ENCODE measurements at places on chromosomes 5 and 9. TPM values are rescaled to one million over a fixed set of nuclear protein-coding genes. Genes with fewer than 3 reads are reported as not detected.

DNA sequence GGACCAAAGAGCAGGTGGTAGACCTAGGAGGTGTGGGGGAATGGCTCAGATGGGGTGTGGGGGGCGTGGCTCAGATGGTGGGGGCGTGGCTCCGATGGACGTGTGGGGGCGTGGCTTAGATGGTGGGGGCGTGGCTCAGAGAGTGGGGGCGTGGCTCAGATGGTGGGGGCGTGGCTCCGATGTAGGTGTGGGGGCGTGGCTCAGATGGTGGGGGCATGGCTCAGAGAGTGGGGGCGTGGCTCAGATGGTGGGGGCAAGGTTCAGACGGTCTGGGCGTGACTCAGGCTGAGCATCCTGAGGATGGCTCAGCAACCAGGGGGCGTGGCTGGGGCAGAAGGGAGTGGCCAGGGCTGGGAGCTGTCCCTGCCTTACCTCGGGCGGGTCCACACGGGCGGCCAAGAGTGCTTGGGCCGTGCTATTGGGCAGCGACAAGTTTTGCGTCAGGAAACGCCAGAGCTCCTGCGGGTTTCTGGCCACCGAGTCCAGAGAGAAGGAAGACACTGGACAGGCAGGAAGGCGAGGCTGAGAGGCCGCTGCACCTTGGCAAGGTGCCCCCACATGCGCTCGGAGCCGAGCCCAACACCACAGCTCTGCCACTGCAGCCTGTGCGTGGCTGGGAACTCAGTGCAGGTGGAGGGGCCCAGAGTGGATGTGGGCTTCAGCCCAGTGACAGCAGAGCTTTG lies 5.9 kb downstream of the ABCA2 start:
- H3K4me1 ChIP-seq, result peaks cover 10% of the 10 kb centered on the region
- no peak overlapping the region for H3K27ac ChIP-seq
- no peaks in the 10 kb centered on the region for H3K27me3 ChIP-seq
- no peaks in the 10 kb centered on the region for H3K36me3 ChIP-seq

GRCh38 chr5:33398501-33398900 lies 42.3 kb upstream of the TARS1 start:
- no peak overlapping the region for H3K4me3 ChIP-seq
- H3K27me3 ChIP-seq, result no peaks in the 10 kb centered on the region
- no peak for DNase-seq

DNA sequence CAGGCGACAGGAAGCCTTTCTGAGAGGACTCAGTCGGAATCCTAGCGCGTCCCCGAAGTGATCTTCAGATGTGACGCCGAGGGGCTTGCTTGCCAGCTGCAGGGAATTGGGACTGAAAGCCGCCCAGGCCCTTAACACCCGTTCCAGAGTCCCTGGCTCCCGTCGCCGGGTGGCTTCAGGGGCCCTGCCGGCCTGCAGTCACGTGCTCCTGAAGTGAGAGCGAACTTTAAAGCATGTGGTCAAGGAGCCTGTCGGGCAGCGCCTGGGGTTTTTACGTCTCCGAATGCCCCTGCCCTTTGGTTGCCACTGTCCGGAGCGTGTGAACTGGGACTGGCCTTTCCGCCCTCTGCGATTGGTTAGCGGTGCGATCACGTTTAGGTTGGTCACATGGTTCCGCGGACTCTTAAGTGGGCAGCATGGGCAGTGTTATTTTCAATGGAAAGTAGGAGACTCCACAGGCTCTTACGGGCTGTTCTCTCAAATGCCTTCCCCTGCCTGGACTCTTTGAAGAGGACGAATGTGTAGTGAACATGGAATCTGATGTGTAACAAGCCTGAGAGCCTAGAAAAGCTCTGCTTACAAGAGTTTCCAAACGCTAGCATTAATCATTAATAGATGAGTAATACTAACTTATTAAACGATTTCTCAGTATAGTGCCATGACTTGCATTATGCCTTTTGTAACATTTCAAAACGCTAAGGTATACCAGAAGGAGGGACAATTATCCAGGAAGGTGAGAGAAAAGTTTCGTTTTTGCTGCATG lies 1.9 kb downstream of the VLDLR start:
- no peak for DNase-seq
- peaks cover 15% of the 10 kb centered on the region for H3K27me3 ChIP-seq
- H3K4me1 ChIP-seq, result peaks cover 7% of the 10 kb centered on the region
- no peaks in the 10 kb centered on the region for H3K36me3 ChIP-seq

DNA sequence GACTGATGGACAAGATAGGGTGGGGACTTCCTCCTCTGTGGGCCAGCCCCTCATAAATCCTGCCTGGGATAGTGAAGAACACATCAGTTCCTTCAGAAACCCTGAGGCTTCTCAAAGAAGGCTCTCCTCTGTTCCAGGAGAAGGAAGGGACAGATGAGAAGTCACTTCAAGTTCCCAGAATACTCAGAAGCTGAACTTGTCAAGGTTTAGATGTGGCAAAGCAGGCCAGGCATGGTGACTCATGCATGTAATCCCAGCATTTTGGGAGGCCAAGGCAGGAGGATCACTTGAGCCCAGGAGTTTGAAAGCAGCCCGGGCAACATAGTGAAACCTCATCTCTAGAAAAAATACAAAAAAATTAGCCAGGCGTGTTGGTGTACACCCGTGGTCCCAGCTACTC lies 38.5 kb downstream of the STOM start:
- H3K27ac ChIP-seq, result no peak overlapping the region
- no peak for DNase-seq
- H3K36me3 ChIP-seq, result no peaks in the 10 kb centered on the region

GRCh38 chr9:73152543-73152844 lies 829 bp downstream of the ANXA1 start:
- H3K36me3 ChIP-seq, result no peaks in the 10 kb centered on the region
- no peaks in the 10 kb centered on the region for H3K27me3 ChIP-seq
- no peak for DNase-seq
- H3K4me3 ChIP-seq, result peak overlapping the region; percentile 79

DNA sequence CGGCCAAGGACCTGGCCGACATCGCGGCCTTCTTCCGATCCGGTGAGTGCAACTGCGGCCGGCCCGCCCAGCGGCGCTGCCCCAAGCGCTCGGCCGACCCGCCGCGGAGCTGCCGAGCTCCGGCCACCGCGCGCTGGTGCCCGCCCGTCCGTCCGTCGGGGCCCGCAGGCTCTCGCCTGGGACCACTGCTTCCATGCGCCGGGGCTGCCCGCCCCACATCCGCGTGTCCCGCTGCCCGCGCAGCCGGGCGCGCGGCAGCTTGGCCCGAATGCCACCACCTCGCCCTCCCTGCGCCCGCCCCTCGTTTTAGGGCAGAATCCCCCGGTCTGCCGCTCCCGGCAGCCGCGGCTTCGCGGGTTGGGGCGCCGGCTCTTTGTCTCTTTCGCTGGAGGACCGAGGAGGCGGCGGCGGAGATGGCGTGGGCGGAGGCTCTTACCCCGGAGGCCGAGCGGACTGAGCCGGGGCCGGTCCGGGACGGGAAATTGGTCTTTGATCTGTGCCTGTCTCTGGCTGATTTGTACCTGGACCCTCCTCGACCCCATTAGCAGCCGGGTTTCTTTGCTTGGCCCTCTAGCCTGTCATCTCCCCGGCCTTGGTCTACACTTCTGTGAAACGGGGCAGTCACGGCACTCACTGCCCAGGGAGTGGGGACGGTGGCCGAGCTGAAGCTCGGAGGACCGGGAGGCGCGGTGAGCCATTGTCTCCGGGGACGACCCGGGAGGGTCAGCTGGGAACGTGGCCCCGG lies 871 bp downstream of the TRIO start:
- H3K36me3 ChIP-seq, result no peaks in the 10 kb centered on the region
- H3K27ac ChIP-seq, result no peak overlapping the region
- H3K4me1 ChIP-seq, result peaks cover 10% of the 10 kb centered on the region
- H3K4me3 ChIP-seq, result peak overlapping the region; percentile 49

DNA sequence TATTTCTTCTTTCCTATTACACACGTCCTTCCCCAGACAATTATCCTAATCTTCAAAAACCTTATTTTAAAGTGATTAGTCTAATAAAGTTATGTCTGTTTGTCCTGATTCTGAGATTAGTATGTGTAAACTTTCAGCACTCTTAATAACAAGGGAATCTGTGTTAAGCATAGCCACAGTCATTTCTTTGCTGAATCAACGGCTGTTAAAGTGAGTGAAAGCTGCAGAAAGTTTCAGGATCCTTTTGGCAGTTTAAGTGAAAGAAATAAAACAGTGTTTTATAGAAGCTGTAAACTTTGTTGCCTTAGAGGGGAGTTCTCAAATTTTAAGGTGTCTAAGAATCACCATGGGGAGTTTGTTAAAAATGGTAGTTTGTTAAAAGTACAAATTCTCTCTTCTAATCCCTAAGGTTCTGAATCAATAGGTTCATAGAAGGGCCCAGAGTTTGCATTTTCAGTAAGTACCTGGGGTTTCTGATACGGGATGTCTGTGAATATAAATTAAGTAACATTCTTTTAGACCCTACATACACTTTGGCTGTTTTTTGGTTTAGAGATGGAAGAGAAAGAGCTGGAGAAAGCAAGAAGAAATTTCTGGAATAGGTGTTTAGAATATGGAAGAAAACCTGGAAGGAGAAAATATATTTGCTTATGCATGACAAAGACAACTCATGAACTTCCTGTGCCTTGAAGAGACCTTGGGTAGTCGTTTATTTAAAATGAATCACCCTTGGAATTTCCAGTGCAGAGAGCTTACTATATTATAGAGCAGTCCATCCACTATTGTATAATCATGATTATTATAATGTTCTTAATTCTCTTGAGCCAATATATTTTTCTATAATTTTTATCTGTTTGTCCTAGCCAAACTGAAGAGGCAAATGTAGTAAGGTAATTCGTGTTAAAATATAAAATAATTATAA lies 45.7 kb downstream of the SCAMP1 start:
- no peak for DNase-seq
- no peaks in the 10 kb centered on the region for H3K27me3 ChIP-seq
- no peaks in the 10 kb centered on the region for H3K36me3 ChIP-seq
- H3K4me3 ChIP-seq, result no peak overlapping the region
- H3K4me1 ChIP-seq, result peaks cover 10% of the 10 kb centered on the region

DNA sequence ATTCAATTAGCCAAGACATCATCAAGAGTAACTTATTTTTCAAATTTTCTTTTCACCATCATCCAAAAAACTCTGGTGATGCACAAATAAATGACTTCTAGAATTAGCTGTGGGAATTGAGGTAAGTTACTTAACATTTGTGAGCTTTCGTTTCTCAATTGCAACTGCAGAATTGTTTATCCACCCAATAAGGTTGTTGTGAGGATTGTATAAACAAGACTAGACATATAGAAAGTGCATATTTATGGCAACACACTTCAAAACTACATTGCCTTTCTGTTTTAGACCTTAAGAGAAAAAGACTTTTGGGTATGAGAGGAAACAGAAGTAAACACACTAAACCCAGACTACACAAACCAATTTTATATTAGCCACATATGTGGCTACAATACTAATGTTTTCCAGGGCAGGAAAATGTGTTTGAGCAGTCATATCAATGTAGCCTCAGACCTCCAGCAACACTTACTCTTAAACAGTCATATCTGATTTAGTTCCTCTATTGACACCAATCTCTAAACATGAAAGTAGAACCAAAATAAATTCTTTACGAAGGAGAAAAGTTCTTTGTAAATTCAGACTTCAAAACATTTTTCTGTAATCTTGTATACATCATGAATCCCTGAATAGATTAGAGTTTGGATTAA lies 488.0 kb upstream of the CYLC2 start:
- H3K4me1 ChIP-seq, result no peaks in the 10 kb centered on the region
- no peaks in the 10 kb centered on the region for H3K27me3 ChIP-seq
- DNase-seq, result no peak
- no peak overlapping the region for H3K27ac ChIP-seq

GRCh38 chr9:289121-289520 lies 74.5 kb downstream of the DOCK8 start:
- peaks cover 66% of the 10 kb centered on the region for H3K36me3 ChIP-seq
- no peak overlapping the region for H3K27ac ChIP-seq
- H3K27me3 ChIP-seq, result no peaks in the 10 kb centered on the region
- no peak for DNase-seq

DNA sequence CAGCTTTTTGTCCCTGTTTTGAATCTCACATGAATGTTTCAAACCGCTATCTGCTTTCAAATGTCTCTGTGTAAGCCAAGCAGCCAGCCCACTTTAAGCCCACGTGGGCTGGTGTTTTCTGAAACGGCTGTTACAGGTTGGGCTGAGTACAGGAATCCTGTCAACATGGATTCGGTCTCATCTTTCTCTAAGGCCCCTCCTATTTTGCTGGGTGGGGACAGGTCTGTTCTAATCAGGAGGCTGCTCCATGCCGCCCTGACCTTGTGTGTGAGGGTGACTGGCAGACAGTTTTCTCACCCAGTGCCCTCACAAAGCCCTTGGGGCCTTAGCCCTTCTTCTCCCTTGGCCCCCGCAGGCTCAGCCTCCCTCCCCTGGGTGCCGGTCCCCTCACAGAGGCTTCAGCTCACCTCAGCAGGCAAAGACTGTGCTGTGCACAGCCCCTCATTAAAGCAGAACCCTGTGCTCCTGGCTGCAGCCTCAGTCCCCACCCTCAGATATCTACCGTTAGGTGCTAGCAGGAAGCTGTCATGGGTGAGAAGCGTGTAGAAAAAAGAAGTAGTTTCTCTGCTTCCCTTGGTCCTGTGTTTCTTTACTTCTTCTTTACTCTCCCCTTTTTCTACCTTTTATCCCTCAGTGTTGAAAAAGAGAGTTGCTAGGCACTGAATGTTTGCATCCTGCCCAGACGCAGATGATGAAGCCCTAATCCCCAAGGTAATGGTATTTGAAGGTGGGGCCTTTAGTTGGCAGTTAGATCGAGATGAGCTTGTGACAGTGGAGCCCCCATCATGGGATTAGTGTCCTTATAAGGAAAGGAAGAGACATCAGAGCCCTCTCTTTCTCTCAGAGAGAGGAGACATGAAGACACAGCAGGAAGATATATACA lies 205.7 kb downstream of the ADAMTS12 start:
- no peaks in the 10 kb centered on the region for H3K4me1 ChIP-seq
- no peak overlapping the region for H3K27ac ChIP-seq
- no peaks in the 10 kb centered on the region for H3K27me3 ChIP-seq
- no peaks in the 10 kb centered on the region for H3K36me3 ChIP-seq

DNA sequence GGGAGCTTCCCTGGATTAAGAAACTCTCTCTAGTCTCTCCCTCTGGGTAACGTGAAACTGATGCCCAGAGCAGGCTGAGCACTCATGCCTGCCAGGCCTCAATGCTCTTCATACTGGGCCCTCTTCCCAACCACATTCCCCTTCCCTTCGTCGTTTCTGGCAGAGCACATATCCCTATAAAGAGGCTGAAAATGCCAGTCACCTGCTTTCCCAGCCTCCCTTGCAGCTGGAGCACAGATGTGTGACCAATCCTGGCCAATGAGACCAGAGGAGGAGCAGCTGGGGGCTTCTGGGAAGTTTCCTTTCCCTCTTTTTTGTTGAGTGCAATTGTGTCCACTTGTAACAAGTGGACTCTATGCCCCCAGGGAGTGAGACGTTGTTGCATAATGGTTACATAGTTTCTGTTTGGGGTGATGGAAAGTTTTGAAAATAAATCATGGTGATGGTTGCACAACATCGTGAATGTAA lies 30.2 kb upstream of the SMIM23 start:
- DNase-seq, result no peak
- no peak overlapping the region for H3K27ac ChIP-seq
- H3K4me1 ChIP-seq, result no peaks in the 10 kb centered on the region
- no peak overlapping the region for H3K4me3 ChIP-seq
- no peaks in the 10 kb centered on the region for H3K36me3 ChIP-seq
- no peaks in the 10 kb centered on the region for H3K27me3 ChIP-seq

- DNase-seq, result no peak
- peaks cover 7% of the 10 kb centered on the region for H3K4me1 ChIP-seq
- H3K27ac ChIP-seq, result no peak overlapping the region
- no peaks in the 10 kb centered on the region for H3K36me3 ChIP-seq
- H3K4me3 ChIP-seq, result no peak overlapping the region
Measured at GRCh38 chr5:107565791-107566767, 104.7 kb downstream of the EFNA5 start.

The DNAJC25 gene
- 6.0 TPM for total RNA-seq

The ZNF300 gene
- 0.72 TPM for total RNA-seq

The RANBP17 gene
- not detected for total RNA-seq

The PAM gene
- total RNA-seq, result 59.8 TPM

The HMCN2 gene
- total RNA-seq, result not detected

The FOXD1 gene
- 0.09 TPM for total RNA-seq
